CD8-positive, alpha-beta memory T cell (primary cell): ENCODE measurements at places on chromosomes 5 and 9.

DNA sequence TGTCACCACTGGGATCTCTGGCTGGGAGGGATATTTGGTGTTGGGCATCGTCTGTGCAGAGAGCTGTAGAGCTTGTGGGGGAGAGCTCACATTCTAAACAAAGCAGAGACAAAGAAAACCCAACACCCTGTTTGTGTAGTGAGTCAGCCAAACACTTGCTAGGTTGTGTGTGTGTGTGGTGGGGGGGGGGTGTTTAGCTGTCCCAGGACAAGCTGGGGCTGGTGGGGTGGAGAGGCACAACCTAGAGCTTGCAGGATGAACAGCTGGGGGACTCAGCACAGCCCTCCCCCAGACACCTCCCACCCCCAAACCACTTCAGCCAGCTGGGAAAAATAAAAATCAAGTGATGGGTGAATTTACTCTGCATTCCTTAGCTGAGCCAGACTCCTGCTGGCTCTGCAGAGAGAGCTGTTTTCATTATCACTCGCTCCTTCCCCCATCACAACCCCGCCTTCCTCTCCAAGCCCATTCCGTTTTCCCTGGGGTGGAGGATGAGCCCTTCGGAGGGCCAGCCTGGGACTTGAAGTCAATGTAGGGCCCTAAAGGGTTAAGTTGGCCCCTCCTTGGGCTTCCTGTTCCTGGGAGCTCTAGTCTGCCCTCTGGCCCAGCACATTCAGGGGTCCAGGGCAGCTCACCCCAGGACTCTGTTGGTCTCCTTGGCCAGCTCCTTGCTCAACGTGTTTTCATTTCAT, 2.6 kb downstream of the OLFML2A start:
- DNase-seq, result no peak

DNA sequence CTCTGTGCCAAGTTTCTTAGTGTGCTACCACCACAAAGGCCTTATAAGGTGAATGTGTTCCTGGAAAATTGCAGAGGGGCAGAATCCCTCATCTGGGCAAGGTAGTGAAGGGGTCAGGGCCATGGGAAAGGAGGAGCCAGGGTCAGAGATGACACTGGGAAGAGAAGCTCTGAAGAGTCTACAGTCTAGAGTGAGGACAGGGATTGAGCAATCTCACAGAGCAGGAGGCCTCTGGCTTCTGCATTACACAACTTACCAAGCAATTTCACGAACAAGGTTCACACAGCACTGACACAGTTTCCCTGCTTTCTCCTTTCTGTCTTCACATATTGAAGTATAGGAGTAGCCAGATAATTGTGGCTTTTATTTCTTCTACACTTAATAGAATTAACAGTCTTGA, 24.5 kb upstream of the IDNK start:
- DNase-seq, result no peak

DNA sequence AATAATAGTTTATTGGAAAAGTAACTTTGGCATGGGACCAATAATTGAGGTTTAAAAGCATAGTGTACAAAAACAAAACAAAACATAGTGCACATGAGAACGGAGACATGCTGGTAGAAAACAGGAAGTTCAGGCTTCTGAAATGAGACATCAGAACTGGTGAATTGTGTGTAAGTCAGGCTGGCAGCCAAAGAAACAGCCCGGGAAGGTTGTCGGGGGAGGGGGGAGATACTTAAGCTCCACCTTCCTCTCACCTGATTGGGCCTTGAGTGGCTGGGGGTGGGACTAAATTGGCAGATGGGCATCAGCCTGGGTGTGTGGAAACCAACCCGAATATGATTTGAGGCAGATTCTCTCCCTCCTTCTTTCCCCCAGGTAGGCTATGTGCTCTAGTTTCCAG, 256.3 kb downstream of the SMARCA2 start:
- no peak for DNase-seq

DNA sequence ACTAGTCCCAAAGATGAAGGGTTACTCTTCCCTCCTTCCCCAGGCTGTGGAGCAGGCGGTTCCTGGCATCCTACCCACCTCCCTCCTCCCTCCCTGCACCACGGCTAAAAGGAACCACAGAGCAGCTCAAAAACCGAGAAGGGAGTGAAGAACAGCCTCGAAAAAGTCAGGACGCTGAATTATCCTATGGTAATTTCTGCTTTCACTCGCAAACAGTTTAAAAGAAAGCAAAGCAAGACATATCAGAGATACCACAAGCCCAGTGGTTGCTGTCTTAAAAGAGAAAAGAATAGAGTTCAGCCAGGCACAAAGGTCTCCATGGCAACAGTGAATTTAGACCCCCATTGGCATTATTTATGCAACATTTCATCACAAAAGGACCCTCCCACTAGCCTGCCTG, 315.4 kb downstream of the CTNND2 start:
- DNase-seq, result no peak

- no peak for DNase-seq
Observed at GRCh38 chr5:72228960-72229359, 91.1 kb downstream of the MRPS27 start.
